ENCODE measurements at places on chromosomes 16 and 17.

DNA sequence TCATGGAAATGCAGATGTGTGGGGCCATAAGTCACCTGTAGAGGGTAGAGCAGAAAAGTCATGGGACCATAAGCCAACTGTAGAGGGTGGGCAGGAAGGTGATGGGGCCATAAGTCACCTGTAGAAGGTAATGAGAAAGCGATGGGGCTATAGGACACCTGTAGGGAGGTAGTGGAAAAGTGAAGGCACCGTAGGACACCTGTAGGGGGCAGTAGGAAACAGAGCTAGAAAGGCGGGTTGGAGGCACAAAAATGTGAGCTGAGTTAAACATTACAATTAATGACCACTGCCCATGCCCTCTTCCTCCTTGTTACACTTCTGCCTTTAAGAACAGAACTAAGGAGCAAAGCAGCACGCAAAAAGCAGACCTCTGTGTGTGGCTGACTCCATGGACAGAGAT lies 150.1 kb downstream of the SHISA6 start:
- no peak for DNase-seq

DNA sequence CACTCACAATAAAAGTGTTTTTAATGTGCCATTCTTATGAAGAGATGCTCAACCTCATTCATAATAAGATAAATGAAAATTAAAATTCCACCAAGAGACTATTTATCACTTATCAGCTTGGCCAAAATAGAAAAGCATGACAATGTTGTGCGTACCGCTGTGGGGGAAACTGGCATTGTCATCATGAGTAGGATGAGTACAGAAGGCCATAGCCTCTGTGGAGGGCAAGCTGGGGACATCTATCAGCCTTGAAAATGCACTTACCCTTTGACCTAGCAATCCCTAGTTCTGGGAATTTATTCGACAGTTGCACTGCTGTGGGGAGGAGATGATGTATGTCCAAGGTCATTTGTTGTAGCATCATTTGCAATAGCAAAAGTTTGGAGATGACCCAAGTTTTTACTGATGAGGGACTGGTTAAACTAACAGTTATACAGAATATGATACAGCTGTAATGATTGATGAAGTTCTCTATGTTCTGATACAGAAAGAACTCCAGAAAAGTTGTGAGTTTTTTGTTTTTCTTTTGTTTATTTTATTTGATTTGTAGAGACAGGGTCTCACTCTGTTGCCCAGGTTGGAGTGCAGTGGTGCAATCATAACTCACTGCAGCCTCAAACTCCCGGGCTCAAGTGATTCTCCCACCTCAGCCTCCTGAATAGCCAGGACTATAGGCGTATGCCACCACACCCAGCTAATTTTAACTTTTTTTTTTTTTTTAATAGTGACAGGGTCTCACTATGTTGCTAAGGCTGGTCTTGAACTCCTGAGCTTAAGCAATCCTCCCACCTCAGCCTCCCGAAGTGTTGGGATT lies 13.7 kb upstream of the PRKCB start:
- DNase-seq: no peak

DNA sequence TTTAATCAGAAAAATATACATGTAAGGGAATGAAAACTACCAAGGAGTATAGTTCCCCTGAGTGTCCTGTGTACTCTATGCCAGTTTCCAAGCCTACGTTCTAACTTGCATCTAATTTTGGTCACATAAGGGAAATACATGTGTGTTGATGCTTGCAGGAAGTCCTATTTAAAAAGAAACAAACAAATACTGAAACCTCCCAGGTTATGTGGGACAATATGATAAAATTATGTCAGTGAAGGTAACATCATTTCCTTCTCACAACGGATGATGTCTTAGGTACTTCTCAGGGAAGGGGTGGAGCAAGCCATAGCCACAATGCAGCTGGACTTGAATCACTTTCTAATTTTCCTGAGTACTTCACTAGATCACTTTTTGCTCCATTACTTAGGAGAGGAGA lies 115.9 kb downstream of the ZFHX3 start:
- no peak for DNase-seq

DNA sequence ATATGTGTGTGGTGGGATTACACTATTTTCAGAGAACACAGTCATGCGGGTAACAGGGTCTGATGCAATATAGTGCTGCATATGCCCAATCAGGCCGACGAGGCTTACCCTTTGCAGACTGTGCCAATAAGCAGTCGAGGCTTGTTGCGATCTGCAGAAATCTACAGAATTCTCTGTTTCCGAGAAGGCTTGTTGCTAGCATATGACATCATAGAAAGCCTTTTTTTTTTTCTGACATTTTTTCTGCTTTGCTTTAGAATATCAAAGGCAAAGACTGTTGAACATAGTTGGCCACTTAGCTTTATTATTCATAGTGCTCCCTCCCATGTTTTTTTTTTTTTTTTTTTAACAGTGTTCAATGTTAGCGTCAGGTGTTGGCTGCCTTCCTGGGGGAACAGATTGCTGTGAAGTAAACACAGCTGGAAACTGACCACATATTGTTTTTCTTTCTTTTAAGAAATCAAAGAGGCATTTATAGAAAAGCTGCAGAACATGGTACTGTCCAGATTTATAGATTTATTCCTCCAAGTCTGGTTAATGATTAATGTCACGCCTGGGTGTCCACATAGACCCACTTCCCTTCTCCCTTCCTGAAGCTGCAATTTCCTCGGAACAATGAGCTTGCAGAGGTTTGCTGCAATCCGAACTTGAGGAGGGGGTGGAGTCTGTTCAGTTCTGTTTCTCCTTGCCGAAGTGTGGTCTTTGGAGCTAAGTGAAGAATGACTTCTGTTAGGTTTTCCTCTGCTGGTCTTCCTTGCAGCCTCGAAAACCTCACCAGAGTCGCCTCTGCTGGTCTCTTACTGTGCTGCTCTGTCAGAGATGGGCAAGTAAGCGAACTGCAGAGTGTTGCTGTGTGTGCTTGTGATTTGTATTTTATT lies 87.3 kb downstream of the MAP2K6 start:
- DNase-seq: no peak

DNA sequence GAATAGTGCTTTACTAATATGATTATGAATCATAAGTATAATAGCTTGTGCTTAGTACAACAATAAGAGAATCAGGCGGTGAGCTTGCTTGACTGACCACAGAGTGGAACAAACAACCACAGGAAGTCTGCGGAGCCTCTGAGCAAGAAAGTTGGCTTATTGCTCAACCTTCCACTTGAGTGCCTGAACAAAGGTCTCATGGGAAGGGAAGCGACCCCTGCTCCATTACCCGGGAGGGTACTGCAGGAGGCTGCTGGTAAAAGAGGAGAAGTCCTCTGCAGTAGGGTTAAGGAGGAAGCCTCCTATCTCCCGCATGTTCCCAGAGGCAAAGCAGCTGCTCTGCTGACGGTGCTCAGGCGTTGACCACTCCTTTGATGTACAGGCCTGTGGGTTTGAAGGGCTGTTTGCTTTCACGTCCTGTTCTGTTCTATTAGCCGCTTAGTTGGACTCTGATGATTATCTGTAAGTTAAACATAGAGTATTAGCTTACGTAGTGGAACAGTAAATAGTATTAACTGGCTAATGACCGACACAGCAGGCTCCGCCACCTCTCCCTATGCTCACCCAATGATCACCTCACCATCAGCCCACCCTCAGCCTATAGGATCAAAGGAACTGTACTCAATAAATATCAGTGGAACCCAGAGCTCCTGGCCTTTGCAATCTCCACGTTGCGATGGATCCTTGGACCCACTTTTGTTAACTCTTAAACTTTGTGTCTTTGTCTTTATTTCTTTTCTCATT lies 17.5 kb downstream of the ALOX15B start:
- DNase-seq: peak; percentile 42

DNA sequence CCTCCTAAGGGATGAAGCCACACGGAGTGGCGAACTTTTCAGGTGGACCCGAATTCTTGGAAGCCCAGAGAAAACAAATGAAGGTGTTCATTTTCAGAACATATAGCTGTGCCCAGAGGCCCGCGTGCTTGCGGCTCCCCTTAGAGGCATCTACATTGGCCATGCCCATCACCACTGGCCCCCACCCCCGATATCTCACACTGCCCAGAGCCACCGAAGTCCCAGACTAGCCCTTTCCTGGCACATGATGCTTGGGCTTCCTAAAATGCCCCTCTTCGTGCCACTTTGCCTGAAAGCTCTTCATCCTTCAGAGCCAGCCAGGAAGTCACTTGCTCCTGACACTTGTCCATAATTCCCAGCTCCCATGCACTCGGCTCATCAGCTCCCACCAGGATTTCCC lies 2.1 kb upstream of the HEXIM1 start:
- no peak for DNase-seq

DNA sequence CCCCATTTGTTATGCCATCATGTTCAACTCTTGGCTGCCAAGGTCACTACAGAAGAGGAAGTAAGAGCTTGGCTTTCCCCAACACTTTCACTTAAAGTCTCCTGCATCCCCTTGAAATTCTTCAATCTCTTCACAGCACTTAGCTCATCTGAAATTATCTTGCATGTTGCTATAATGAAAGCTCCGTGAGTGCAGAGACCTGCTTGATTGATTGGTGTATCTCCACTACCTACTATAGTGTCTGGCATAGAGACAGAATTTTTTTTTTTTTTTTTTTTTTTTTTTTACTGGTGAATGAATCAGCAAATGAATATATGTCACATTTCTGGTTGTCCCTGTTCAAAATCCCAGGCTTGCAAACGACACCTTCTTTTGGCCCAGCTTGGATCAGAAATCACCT lies 1.9 kb upstream of the SDR42E1 start:
- no peak for DNase-seq

DNA sequence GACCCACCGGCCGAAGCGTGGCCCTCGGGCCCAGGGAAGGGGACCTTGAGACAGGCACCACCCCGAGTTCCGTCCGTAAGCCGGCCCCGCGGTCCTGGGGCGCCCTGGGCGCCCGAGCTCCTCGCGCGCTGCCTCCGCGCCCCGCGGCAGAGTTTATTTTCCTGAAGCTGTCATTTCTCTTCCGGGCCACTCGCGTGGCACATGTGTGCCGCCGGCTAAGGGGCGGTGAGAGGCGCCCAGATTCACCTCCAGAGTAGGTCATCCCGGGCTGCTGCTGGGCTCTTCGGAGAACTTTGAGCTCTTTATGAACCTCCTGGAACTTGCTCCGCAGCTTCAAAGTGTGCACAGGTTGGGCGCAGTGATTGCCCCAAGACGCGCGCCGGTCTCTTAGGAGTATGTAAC lies 489 bp downstream of the ZC3H18 start:
- DNase-seq: no peak

GRCh38 chr17:45915263-45915662 lies 20.9 kb downstream of the MAPT start:
- no peak for DNase-seq

GRCh38 chr16:610513-611381 lies 20.0 kb upstream of the WFIKKN1 start:
- peak; percentile 80 for DNase-seq

- no peak for DNase-seq
Observed at GRCh38 chr17:61806936-61807335, 56.4 kb downstream of the BRIP1 start.

GRCh38 chr16:28504707-28505404 lies 1.8 kb downstream of the IL27 start:
- DNase-seq: no peak

- DNase-seq: peak; percentile 45
Observed at GRCh38 chr17:81400154-81400977, 5.1 kb downstream of the BAHCC1 start.

Data from activated T-cell treated with anti-CD3 and anti-CD28 coated beads, Interleukin-2, amount 50 U/mL, for 48 hours (primary cell).